Stimulated activated CD4-positive, alpha-beta T cell treated with anti-CD3 and anti-CD28 coated beads, Interleukin-1b, Interleukin-23, amount 100 ng/mL, for 4 hours (primary cell): ENCODE measurements at places on chromosomes 1 and 21.

DNA sequence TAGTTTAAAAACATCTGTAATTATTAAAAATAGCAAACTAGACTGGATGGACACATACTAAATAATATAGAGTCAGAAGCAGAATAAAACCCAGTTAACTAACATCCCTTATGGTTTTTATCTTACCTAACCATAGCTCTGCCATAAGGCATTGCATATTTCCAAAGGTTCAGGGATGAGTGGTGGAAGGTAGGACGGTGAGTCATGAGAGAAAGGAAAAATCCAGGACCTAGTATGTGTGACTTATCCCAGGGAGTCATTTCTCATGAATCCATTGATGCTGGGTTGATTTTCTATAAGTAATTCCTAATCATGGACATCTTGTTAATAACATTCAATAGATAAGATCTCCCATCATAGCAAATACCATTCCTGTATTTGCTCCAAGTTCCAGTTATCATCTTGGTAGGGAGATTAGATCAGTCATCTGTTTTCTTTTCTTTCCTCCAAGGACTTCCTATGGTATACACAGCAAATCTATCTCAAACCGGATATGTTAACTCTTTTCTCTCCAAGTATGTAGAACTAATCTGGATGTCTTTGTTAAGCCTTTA lies 490.7 kb upstream of the B3GALT2 start:
- DNase-seq = no peak

DNA sequence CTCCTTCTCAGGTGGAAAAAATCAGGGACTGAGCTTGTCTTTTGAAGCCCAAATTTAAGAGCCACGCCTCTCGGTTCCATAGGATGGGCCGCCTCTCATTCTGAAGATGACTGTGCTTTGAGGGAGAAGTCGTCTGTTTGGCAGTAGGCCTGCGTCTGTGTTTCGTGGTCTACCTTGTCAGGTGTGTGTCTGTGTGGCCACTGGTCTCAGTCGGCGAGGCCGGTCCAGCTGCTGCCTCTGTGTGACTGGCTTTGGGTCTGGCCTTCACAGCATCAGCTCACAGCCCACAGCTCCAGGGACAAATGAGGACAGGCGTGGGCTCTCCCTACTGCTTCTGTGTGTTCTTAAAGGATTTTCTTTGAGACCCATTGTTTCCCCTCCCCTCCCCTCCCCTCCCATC lies 50.3 kb downstream of the B3GALT5 start:
- DNase-seq = no peak

DNA sequence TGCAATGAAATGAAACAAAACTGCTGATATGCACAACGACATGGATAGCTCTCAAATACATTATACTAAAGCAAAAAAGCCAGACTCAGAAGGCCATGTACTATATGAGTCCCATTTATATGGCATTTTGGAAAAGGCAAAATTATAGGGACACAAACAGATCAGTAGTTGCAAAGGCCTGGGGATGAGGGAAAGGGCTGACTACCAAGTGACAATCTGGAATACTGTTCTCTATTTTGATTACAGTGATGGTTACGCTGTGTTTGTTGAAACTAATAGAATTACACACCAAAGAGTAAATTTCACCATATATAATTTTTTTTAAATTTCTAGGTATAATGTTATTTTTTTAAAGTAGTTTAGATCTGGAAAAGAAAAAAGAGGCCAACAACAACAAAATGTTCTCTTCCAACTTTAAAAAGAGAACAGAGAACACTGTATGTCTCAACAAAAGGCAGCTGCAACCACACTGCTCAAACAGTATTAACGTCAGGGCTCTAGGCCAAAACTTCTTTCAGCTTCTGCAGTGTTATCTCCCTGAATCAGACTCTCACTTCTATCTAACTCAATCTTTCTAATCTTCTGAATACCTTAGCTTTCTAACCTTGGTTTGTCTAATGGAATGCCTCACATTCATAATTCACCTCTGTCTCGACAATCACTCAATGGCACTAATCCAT lies 75.8 kb downstream of the FOXJ3 start:
- no peak for DNase-seq

GRCh38 chr1:208557046-208557722 lies 313.0 kb upstream of the PLXNA2 start:
- no peak for DNase-seq

DNA sequence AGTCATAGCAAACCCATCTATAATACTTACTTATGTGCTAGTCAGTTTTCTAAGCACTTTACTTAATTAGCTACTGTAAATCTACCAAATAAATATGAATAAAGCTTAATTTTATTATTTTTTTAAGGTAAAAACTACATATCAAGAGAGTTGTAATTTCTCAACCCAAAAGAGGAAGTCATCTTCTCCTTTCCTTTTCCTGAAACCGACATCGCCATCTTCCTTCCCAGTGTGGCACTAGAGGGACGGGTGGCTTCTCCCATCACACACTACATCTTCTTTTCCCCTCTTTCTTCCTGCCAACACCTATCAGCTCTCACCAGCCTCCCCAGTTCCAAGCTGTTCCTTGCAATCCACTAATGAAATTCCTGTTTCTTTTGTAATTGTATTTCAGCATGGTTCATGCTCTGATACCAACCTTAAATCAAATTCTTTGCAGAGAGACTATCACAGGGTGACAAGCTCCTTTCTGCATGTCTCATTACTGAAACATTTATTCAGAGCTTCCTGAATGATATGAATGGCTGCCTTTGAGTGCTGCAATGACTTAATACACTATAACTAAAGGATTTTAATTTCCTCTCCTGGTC lies 251.6 kb upstream of the FAM78B start:
- no peak for DNase-seq

GRCh38 chr1:48750109-48750508 lies 26.6 kb downstream of the BEND5 start:
- DNase-seq = no peak

DNA sequence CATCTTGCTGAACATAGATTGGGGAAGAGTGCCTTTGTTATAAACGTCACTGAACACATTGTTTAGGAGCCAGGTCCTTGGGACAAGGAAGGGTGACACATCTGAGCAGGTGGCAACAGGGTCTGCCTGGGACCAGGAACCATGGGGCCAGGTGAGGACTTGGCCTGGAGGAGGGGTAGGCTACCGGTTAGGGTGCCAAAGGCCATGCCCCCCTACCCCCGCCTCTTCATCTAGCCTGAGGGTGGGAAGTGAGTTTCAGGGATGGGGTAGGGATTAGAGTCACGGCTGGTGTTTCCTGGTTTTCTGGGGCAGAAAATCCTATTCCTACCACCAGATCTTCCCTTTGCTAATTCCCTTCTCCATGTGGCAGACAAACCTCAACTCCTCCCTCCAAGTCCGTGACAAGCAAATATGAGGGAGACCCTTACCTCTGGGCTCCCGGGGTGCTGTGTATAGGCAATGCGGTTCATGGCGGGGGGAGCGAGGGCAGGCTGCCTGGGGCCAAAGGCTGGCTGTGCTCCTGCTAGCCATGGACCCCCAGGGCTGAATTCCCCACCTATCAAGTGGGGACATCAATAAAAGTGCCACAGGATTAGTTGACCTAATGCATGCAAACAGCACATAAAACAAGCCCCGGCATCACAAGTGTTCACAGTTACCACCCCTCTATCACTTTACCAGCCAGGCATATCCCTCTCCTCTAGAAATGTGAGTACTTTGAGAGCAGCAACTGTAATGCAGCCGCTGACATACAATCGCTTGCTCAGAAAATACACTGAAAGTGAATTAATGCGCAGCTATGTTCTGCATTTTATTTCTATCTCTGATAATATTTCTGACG lies 14.5 kb downstream of the CD247 start:
- no peak for DNase-seq

DNA sequence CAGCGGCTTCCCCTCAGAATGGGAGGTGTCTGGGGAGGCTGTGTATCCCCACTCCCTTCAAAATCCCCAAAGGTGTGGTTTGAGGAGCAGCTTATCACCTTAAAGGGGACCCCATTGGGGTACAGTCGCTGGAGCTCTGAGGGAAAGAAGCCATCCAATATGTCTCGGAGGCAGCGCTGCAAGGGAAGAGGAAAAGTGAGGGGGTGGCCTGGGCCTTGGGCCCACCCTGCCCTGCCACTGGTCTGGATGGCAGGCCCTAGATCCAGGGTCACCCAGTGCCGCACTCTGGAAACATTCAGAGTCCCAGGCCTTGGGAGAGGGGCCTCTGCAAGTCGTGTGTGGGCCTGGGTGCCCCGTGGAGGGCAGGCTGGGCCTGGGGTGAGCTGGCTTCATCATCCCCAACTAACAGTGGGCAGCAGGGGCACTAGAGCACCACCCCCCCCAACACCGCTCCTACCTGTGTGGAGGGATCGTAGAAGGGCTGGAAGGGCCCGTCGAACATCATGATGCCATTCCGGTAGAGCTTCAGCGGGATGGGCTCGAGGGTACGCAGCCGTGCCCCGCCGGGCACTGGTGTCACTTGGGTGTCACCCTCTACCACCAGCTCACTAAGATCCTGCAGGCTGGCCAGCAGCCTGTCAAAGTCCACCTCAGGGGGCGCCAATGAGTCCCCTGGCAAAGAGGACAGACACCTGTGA lies 5.6 kb downstream of the SH3BGRL3 start:
- DNase-seq = no peak
